Activated T-cell treated with anti-CD3 and anti-CD28 coated beads, Interleukin-2, amount 50 U/mL, for 4 hours (primary cell): ENCODE measurements at places on chromosomes 1 and 21.

DNA sequence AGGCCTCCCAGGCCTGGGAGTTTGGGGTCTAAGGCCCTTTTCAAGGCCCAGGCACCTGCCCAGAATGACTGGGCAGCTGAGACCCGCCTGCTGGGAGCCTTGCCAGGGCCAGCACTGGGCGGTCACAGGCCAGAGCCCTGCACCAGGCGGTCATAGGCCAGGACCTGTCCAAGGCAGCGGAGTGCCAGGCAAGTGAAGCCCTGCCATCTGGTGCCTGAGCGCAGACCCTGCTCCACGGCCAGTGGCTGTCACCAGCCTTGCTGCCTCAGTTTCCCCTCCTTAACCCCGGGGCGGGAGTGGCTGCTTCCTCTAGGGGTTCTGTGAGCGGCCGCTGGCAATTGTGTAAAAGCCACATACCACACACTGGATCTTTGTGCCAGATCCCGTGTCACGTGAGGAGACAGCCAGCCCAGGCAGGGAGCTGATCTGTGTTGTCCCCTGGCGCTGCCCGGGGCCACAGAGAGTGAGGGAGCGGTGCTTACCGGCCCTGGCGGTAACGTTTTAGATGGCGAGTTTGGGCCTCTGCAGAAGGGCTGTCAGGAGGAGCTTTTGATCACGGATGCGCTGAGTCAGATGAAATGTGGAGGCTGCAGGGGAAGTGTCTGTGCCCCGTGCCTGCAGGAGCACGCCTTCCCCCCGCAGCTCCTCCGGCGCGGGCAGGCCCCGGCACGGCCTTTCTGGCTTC lies 4.6 kb downstream of the COL18A1 start:
- DNase-seq = no peak

GRCh38 chr21:41636636-41637630 lies 129.0 kb upstream of the TMPRSS2 start:
- no peak for DNase-seq

DNA sequence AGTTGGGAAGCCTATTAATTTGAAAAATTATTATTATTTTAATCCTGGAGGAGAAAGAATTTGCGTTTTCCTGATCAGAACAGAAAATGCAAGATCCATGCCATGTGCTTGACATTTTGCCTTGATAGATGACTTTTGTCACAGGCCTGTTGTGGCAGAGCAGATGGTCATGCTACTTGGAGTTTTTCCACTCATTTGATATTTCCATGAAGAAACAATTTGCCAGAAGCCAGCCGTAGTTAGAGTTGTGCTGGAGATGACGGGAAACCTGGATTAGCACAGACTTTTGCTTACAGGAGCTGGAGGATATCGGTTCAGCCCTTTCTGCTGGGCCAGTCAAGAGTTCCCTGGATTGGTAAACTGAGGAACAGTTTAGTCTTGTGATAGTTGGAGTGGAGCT lies 3.2 kb downstream of the RCAN3 start:
- DNase-seq = no peak

DNA sequence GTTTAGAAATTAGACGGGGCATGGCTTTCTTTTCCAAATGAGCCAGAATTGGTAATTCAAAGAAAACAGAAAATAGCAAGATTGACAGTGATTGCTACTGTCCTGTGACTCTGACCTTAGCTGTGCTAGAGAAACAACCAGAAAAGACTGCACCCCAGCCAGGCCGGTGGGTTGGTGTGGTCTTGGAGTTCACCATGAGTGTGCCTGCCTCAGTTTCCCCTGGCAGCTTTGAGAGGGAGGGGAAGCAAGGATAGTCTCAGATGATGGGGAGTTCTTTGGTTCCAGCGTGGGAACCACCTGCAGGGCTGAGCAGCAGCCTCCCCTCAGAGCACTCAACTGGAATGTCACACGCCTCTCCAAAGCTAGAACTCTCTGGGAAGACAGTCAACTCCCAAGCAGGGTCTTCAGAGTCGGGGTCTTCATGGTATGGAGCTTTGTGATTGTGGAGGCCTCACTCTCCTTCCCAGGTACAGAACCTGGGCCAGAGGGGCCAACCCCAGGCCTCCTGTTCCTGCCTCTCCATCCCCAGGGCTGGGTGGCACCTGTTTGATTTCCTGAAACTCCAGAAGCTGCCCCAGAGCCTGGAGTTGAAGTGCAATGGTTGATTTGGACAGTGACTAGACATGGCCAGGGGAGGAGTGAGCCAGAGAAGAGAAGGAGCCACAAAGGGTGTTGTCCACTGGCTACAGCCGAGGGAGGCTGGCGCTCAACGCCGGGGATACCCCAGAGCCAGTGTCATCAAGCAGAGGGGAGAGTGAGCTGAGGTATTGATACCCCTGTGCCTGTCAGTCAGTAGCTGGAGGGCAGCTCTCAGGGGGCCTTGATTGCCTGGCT lies 35.7 kb downstream of the SIM2 start:
- no peak for DNase-seq

GRCh38 chr1:90925928-90926869 lies 95.6 kb downstream of the ZNF644 start:
- DNase-seq = no peak

DNA sequence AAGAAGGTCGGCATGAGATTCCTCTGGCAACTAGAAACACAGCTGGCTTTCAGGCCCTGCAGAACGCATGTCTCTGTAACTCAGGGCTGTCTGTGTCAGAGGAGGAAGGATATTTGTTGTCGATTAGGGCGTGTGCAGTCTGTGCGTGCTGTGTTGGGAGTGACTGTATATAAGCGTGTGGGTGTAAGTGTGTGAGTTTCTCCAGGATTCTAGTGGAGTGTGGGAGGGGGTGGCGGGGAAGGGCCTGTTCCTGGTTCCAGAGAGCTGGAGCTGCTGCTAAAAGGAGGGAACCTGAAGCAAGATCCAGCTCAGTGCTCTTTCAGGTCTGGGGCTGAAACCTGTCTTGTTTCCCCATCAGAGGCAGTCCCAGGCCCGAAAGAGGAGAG lies 74.3 kb downstream of the SLC16A1 start:
- DNase-seq = no peak
